ENCODE measurements at places on chromosomes 6 and 20. TPM values are rescaled to one million over a fixed set of nuclear protein-coding genes. Genes with fewer than 3 reads are reported as not detected.

DNA sequence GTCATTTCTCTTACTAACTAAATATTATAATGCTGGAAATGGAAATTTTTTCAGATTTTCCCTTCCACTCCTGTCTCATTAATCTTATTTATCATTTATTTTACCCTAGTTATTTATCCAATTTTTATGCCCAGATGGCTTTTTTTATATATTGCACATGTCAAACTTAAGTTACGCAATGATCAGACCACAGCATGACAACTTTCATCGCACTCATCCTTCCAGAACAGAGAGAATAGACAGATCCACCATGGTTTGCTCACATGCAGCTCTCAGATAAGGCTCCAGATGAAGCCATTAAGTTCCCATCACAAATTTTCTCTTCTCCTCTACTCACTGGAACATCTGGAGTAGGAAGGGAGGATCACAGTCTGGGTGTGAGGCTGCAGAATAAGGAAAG lies 48.7 kb downstream of the MAP7 start:
- no peaks in the 10 kb centered on the region for H3K27me3 ChIP-seq
- H3K4me1 ChIP-seq, result no peaks in the 10 kb centered on the region
- H3K27ac ChIP-seq, result no peak overlapping the region
- no peak overlapping the region for H3K4me3 ChIP-seq
- H3K36me3 ChIP-seq, result no peaks in the 10 kb centered on the region

DNA sequence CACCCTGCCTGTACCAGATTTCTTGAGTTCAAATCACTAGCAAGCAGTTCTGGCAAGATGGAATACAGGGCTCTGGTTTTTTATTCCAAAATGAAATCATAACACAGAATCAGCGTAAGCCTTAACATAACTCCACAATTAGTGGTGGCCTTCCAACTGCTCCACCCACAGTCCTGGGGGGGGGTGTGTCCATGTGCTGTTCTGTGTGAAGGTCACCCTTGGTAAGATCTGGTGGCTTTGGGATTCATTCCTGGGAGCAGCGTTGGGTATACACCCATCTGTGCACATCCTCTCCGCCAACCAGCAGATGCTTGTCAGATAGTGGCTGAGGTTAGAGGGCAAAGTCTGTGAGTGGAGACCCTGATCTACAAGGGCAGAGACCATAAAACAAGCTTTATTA lies 49.9 kb upstream of the CD83 start:
- no peak overlapping the region for H3K4me3 ChIP-seq
- H3K27me3 ChIP-seq, result peaks cover 6% of the 10 kb centered on the region
- H3K36me3 ChIP-seq, result no peaks in the 10 kb centered on the region
- H3K27ac ChIP-seq, result no peak overlapping the region
- no peaks in the 10 kb centered on the region for H3K4me1 ChIP-seq

DNA sequence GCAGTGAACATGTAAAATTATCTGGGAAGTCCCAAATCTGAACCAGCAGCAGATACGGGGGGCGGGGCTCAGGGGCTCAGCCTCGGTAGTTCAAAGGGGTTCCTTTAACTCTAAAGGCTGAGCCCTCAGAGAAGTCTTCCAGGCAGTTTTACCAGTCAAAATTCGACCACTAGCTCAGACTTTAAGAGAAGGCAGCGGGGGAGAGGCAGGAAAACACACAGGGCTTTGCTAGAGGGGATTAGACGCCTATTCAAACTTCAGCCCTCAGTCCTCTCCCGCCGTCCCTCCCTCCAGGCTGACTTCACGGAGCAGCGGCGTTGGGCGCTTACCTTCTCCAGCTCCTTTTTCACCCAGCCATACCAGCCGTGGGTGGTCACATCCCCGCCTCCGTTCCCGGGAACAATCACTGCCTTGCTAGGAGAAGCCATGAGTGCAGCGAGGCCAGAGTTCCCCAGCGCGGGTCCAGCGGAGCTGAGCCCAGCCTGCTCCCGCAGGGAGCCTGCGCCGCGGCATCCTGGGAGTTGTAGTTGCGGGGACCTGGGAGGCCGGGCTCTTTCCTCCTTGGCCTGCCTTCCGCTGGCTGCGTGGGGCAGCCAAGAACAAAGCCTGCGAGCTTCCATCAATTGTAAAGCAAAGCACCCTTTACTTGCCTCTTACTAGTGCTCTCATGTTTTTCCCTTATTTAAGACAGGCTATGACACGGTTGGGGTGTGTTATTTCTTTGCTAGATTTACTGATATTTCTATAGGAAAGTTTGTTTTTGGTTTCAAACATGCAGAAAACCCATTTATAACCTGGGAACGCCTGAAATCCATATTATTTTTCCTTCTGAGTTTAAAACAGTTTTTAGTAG lies at the start of gene RBBP9:
RBBP9 (minus strand) TSS at position 486 of the 853 bp plus-strand sequence; CDS start at position 428, 58 bp downstream.
- H3K27ac ChIP-seq, result peak within 1 kb of the TSS; percentile 55
- H3K4me1 ChIP-seq, result peaks cover 8% of the 10 kb centered on the region
- DNase-seq, result peak; percentile 94
- no peaks in the 10 kb centered on the region for H3K27me3 ChIP-seq

- no peaks in the 10 kb centered on the region for H3K4me1 ChIP-seq
- no peaks in the 10 kb centered on the region for H3K36me3 ChIP-seq
- DNase-seq, result no peak
- H3K4me3 ChIP-seq, result no peak overlapping the region
- no peak overlapping the region for H3K27ac ChIP-seq
Observed at GRCh38 chr6:73752943-73753342, 56.9 kb downstream of the CD109 start.

FGD2 gene
- 56.9 TPM for total RNA-seq

CALHM4 gene
- total RNA-seq, result not detected

DNA sequence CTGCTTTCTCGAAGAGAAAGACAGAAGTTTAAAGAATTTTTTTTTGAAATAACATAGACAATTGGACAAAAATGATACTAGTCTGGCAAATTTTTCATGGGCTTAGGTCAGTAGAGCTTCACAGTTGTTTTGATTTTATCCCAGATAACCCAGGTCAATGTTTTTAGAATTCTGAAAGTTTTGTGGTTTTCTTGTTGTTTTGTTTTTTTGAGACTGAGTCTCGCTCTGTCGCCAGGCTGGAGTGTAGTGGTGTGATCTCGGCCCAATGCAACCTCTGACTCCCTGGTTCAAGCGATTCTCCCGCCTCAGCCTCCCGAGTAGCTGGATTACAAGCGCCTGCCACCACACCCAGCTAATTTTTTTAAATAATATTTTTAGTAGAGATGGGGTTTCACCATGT lies 22.8 kb downstream of the KIF13A start:
- no peak overlapping the region for H3K27ac ChIP-seq
- DNase-seq, result no peak
- H3K4me1 ChIP-seq, result peaks cover 23% of the 10 kb centered on the region
- no peaks in the 10 kb centered on the region for H3K27me3 ChIP-seq
- no peaks in the 10 kb centered on the region for H3K36me3 ChIP-seq
- no peak overlapping the region for H3K4me3 ChIP-seq

DNA sequence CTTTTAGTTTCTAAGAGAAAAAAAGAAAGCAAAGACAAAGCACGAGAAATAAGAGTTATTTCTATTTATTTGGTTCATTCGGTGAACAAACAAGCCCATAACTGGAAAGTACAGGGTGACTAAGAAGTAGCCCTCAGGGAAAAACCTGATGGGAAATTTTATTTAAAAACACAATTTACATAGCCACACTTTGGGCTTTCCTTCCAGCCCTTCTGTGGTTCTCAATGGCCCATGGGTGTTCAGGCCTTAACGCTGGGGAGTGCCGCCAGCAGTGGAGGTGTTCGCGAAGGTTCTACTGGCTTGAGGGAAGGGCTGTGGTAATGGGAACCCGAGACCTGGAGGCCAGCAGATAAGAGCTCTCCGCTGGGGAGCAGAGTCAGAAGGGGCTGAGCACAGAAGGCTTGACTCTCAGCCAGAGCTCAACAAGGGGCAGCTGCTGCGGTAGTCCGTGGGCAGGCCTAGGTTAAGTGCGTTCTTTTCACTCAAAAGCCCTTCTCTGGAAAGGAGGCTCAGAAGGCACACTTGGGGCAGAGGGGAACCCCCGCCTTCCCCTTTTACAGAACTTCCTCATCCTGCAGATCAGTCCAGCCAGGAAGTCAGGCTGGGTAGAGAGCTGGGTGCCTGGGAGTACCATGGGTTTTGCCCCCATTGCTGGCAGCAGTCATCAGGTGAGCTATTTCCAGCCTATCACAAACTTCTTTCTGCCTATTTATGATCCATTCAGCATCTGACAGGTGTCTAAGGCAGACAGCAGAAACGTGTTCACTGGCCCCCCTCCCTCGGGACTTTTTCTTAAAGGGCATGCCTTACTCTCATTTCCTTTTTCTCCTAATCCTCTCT lies 8.8 kb upstream of the CD83 start:
- H3K36me3 ChIP-seq, result no peaks in the 10 kb centered on the region
- H3K27me3 ChIP-seq, result no peaks in the 10 kb centered on the region

DNA sequence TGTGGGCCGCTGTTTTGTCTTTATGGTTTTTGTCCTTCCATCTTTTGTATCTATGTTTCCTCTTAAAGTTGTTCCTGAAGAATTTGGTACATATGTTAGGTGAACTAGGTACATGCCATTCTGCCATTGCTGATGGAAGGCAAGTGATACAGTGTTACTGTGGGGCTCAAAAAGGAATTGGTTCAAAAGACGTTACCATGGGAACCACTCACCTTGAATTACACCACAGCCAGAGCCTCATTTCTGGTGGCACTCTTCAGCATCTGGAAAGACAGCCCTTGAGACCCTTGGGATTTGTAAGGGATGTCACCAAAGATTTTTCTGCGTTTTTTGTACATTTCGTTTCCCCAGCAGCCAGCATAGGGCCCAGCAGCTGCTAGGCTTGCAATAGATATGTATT lies 31.9 kb downstream of the TMEM181 start:
- H3K36me3 ChIP-seq, result peaks cover 94% of the 10 kb centered on the region
- H3K27ac ChIP-seq, result no peak overlapping the region
- H3K4me3 ChIP-seq, result no peak overlapping the region
- no peaks in the 10 kb centered on the region for H3K27me3 ChIP-seq

TFB1M gene
- 18.6 TPM for total RNA-seq

RWDD2A gene
- total RNA-seq, result 3.5 TPM

DNA sequence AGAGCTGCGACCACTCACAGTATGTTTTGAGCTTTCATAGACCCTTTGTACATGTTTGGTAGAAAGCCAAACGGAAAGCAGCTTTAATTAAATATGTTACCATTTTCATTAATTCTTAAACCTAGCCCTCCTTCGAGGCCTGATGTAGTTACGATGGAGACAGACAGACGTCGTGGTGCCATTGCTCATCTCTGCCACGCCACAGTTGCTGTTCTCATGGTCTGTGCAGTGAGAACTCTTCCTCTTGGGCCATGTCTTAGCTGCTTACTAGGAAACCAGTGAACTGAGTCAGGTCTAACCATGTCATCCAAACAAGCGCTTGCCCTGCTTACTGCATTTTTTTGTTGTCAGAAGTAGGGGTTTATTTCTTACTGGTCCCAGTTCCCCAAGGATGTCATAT lies 62.8 kb downstream of the SNX9 start:
- H3K4me1 ChIP-seq, result peaks cover 3% of the 10 kb centered on the region
- no peaks in the 10 kb centered on the region for H3K36me3 ChIP-seq
- no peak overlapping the region for H3K27ac ChIP-seq
- no peak overlapping the region for H3K4me3 ChIP-seq

HCRTR2 gene
- total RNA-seq, result not detected

DNA sequence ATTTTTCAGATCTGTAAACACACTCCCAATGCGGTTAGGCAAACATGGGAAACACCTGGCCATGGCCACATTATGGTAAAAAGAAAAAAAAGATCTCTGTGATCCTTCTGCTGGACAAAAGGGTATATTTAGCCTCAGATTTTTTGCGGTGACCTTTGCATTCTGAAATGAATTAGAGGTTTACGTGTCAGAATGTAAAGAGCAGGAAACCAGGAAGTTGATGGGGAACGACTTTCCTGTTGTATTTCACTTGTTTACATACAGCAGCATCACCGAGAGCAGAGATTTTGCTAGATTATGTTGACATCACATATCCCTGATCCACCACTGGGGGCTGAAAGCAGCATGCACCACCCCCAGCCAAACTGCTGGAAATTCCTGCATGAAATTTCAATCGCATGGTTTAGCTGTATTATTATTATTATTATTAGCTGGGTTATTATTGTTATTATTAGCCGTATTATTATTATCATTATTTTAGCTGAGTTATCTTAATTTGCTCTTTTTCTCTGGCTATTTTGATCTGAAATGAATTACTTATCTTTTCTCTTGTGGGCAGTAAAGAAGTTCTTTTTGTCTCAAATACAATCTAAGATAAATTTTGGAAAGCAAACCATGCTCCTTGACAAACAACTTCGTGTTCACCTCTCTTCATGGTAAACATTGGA lies 189.4 kb downstream of the ZFP64 start:
- no peaks in the 10 kb centered on the region for H3K4me1 ChIP-seq
- DNase-seq, result no peak
- H3K27ac ChIP-seq, result no peak overlapping the region
- H3K27me3 ChIP-seq, result no peaks in the 10 kb centered on the region
- no peak overlapping the region for H3K4me3 ChIP-seq
- no peaks in the 10 kb centered on the region for H3K36me3 ChIP-seq

PRR18 gene
- total RNA-seq, result not detected

DNA sequence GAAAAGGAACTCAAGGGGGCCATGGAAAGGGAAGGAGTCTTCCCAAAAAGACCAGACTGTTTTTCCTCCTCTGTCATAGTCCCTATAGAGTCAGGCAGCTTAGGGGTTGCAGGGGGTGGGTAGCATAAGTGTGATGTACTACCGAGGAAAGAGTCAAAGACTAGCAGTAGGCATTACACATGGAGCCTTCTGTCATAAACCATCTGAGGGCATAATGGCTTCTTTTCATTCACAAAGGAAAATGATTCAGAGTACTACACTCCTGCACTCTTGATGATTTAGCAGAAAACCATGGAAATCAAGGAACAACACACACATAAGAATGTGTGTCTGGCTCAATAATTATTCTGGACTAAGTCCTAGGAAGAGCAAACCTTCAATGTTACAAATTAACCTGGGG lies 14.9 kb downstream of the PLN start:
- no peak overlapping the region for H3K27ac ChIP-seq
- H3K36me3 ChIP-seq, result no peaks in the 10 kb centered on the region
- H3K27me3 ChIP-seq, result no peaks in the 10 kb centered on the region

DNA sequence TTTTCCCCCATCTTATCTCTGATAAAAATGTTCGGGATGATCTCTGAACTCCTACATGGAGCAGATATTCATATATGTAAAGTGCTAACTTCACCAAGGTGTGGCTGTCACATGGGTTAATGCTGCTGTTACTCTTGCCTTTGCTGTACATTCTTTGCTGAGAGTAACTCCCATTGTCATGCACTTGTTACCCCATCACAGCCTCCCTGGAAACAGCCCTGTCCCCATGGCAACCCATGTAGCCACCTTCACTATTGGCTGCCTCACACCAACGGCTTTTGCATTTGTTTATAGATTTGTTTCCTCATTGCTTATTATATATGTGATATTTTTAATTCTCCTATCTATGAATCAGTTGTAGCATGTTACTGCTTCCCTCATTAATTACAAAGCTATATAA lies 17.3 kb upstream of the IBTK start:
- H3K27ac ChIP-seq, result no peak overlapping the region
- no peak for DNase-seq
- no peaks in the 10 kb centered on the region for H3K27me3 ChIP-seq
- H3K4me3 ChIP-seq, result no peak overlapping the region
- H3K4me1 ChIP-seq, result no peaks in the 10 kb centered on the region

GTSF1L gene
- total RNA-seq, result not detected

EIF6 gene
- 78.8 TPM for total RNA-seq
